Activated CD4-positive, alpha-beta T cell treated with anti-CD3 and anti-CD28 coated beads, Interleukin-2, amount 50 U/mL, for 4 hours (primary cell): ENCODE measurements at places on chromosomes 4 and X.

- no peak for DNase-seq
Observed at GRCh38 chr4:134465417-134465816, 263.8 kb upstream of the PABPC4L start.

DNA sequence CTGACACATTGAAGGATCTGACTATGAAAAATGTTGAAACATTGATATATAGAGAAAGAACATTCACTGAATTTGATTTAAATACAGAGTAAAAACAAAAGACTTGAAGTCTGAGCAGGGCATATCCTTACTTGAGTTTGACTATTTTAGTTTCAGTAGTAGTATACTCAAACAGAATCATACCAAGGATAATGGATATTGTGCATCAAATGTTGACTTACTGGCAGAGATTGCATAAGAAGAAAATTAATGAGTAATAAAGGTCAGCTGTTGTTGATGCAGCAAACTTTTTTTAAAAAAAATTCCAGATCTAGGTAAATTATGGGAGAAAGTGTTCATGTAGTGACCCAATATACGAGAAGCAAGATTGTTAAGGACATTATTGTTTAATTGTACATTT, 94.5 kb upstream of the APOOL start:
- no peak for DNase-seq

GRCh38 chr4:177214935-177215334, 94.7 kb upstream of the NEIL3 start:
- no peak for DNase-seq

GRCh38 chr4:88458104-88458740, 1.3 kb downstream of the HERC5 start:
- DNase-seq, result no peak

DNA sequence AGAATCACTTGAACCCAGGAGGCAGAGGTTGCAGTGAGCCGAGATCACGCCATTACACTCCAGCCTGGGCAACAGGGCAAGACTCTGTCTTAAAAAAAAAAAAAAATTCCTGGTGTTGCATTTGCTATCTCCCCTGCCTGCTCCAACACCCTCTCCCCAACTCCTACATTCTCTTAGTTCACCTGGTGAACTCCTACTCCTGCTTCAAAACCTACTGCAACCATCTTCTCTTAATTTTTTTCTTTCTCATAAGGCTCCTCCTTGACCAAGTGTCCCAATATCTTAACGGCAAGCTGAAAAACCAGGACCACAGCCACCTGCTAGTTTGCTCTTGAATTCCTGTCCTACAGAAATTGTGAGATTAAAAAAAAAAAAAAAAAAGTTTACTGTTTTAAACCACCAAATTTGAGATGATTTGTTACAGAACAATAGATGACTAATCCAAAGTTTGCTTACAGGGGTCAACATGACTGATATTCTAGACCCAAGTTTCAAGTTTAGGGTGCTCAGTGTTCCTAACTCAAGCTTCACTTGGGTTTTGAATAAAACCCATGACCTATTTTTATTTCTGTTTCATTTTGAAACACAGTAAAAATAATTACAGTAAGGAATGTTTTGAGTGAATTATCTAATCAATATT, 13.1 kb upstream of the ANXA5 start:
- no peak for DNase-seq

GRCh38 chr4:4857001-4857808, 2.3 kb upstream of the MSX1 start:
- DNase-seq, result no peak

DNA sequence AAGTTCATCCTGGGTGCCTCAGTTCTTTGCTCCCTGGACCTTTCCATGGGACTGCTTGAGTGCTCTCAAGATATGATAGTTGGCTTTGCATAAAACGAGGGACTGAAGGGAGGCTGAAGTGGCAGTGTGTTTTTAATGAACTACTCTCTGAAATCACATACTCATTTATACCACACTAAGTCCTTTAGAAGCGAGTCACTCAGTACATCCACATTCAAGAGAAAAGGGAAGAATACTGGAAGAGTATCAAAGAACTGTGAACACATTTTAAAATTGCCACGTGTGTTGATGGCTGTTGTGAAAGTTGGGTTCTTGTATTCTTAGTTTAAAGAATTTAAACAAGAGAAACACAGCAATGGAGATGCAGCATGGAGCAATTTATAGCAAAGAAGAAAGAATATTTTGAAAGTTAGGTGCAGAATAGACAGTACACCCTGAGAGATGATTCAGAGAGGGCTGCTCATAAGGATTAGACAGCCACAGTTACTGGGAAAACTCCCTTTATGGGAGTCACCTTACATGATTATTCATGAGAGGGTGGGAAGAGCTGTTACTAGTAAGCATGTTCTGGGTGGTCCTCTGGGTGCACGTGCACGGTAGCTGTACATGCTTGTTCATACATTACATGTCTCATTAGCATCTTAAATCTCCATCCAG, 380.7 kb downstream of the ADGRL3 start:
- DNase-seq, result no peak

DNA sequence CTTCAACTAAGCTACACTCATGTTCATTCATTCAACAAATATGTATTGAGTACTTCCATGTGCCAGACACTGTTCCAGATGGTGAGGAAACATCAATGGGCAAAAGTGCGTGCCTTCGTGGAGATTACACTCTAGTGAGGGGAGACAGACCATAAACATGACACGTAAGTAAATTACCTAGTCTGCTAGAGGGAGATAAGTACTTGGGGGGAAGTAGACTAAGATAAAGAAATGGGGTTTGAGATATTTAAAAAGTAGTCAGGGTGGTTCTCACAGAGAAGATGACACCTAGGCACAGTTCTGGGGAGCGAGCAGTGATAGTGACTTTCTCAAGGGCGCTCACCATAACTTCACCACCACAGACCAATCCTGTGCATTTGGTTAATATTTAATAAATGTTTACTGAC, 11.7 kb downstream of the JCHAIN start:
- no peak for DNase-seq

GRCh38 chr4:40731792-40732245, 17.9 kb upstream of the NSUN7 start:
- DNase-seq, result no peak

DNA sequence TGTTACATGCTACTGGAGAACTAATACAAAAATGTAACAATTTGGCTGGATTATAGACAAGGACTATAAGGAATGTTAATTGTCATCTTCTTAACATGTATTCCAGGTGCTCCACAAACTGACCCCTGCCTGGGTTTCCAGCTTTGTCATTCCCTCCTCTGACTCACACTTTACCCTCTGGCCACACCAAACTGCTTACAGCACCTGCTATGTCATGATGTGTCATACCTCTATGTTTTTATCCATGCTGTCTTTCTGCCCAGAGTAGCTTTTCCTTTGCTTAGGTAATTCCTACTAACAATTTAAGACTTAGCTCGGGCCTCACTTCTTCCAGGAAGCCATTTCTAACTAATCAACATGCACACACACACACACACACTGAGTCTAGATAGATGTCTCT, 14.0 kb upstream of the SHROOM4 start:
- no peak for DNase-seq

DNA sequence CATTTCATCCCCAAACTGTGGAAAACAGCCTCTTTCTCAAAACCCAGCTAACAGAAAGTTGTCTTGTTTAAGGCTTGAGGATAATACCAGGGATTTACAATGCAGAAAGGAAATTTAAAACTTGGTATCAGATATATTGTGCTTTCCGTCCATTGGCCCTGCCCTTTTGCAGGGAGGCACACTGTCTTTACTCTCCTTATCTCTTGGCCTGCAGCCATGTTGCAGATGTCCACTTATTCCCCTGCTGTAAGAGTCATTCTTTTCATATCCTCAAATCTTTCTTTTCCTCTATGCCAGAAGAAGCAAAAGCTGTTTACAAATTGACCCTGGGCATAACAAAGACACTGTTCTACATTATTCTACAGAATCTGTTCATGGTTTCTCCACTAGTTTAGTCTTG, 75.6 kb upstream of the DYNLT3 start:
- no peak for DNase-seq

DNA sequence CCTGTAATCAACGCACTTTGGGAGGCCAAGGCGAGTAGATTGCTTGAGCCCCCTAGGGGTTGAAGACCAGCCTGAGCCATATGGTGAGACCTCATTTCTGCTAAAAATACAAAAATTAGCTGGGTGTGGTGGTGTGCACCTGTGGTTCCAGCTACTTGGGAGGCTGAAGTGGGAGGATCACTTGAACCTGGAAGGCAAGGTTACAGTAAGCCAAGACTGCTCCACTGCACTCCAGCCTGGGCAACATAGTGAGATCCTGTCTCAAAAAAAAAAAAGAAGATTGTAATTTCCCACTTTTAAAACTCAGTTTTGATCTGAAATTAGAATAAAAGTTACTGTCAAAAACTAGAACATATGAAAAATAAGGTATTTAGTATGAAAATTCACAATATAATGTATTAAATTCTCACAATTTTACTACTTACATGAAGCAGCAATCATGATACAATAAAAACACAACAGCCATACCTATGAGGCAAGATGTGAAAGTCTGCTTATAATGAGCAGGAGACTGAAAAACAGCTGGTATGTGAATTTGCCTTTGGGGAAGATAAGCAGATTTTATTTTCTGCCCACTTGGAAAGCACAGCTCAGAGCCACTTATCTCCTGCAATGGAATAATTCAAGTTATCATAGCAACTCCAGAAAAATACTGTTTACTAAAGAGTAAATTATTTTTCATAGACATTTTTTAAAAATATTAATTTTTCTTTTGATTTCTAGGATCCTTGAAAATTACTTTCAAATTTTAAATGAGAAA, 50.6 kb downstream of the ZGRF1 start:
- DNase-seq, result no peak
